ENCODE measurements at places on chromosomes 2 and 18.
A peak's percentile ranks its signal among the peaks of the same experiment; 100 is the strongest.

- DNase-seq, result no peak
Measured at GRCh38 chr18:34873986-34874580, 164.0 kb downstream of the DTNA start.

GRCh38 chr2:85420536-85421259 lies 2.2 kb downstream of the SH2D6 start:
- DNase-seq, result peak; percentile 96

DNA sequence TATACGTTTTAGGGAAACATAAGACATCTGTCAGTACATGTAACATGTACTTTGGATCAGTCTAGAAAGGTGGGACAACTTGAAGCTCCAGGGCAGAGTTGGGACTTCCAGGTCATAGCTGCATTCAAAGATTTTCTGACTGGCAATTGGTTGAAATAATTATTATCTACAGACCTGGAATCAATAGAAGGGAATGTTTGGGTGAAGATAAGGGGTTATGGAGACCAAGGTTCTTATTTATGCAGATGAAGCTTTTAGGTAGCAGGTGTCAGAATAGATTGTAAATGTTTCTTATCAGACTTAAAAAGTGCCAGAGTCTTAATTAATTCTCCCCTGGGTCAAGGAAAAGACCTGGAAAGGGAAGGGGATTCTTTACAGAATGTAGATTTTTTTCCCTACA lies 19.8 kb downstream of the RPIA start:
- DNase-seq, result no peak

DNA sequence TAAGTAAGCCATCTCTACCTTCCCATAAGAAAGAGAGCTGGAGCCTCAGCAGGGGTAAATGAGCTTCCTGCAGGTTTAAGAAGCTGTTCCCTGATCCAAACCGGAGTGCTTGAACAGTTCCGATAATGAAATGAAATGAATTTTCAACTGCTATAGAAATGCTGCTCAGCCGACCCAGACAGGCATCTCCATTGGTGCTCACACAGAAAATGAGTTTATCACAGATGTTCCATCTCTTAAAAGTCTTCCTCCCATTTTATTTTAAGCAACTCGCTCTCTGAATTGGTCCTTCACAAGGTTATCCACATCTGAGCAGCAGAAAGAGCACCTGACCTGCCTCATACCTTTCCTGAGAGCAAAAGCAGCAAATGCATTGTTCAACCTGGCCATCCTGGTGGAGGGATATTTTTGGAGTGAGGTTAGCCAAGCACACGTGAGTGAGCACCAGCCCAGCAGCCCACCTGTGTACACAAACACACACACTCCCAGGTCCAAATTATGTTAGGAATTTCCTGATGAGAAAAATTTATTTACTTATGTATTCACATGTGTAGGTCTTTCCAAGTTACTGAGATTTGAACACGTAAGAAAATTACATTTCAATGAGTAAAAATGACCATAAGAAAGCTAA lies 42.2 kb upstream of the CCDC68 start:
- no peak for DNase-seq

DNA sequence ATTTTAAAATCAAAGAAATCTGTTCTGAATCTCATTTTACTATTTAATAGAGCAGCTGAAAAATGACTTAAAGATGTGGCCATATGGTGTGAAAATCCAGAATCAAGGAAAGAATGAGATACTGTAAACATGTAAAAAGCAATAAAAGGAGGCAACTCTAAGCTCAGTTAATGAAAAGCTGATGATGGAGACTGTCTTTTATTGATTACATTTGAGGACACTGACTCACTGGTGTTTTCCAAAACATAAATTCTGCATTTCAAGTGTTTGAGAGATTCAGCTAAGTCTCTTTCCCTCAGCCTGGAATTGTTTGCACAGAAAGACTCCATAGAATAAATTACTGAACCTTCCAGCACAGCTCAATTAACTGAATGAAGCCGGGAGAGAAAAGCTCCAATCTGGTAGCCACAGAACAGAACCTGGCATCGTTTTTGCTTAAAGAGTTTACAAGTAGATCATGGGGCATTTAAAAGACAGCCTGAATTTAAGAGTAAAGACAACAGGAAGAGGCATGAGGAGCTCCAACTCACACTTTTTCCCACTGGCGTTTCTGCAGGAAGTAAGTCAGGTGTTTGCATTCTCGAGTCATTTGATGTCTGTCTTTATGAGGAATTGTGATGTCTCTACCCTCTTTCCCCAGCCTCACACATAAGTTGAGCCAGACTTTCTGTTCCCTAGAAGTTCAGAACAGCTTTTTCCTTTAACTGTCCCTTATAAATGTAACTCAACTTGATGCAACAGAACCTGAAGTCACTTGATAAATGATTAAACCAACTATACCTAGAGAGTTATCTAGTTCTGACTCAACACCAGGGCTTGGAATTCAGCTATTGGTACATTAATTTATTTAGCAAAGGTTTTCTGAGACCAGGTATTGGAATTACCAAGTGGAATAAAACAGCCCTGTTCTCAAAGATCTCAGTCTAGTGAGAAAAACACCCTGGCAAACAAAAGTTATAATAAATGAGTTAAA lies 53.3 kb downstream of the FTCDNL1 start:
- no peak for DNase-seq
